ENCODE measurements at places on chromosomes 1 and 21.

DNA sequence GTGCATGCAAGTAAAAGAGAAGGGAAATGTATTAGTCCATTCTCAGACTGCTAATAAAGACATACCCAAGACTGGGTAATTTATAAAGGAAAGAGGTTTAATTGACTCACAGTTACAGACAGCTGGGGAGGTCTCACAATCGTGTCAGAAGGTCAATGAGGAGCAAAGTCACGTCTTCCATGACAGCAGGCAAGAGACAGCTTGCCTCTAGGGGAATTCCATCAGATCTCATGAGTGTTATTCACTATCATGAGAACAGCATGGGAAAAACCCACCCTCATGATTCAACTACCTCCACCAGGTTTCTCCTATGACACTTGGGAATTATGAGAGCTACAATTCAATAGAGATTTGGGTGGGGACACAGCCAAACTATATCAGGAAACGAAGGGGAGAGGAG, 8.1 kb downstream of the KRTAP21-3 start:
- no peak for DNase-seq

DNA sequence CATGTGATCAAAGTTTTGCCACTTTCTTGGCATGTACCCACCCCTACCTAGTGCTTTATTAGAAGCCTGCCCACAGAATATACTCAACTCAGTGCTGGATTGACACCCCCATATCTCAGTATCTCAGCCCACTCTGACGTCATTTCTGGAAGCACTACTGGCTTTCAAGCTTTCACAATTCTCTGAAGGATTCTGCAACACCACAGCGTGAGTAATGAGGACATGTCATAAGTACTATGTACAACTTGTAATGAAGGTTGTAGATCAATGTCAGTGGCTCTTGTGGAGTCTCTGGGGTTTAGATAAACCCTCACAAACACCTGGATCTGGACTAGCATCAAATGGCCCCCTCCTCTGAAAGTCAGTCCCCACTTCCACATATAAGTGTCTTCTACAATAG, 57.2 kb downstream of the TNFSF4 start:
- DNase-seq = no peak

DNA sequence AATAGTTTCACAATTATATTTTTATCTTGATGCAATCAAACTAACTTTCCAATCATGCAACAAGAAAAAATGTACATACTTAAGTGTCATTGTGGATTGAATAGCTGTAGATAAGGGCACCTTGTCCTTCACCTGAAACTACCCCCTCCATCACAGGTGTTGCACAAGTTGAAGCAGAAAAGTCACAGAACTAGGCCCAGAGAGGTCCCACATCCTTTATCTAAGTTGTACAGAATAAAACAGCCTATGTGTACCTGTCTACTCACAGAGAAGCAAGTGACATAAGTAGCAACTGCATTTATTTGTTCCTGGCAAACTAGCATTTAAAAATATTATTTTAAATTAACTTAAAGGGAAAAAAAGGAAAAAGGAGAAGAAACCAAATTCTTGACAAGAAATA, 256.8 kb downstream of the FAF1 start:
- DNase-seq = no peak

DNA sequence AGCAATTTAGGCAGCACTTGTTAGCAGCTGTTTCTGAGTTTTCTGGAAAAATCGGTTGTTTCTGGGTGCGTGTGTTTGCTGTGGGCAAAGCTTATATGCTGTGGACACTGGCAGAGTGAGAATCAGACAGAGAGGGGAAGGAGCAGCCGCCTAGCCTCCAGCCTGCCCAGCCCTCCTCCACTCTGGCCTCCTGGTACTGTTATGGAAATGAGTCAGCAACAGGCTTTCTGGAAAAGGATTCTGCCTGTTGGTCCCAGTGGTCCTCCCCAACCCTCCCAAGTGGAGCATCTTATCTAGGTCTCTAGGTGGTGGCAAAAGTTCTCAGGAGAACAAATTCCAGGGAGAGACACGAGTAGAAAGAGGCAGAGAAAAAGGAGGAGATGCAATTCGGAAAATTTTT, 42.2 kb upstream of the GOLT1A start:
- no peak for DNase-seq

GRCh38 chr21:32612999-32613337, 791 bp upstream of the CFAP298 start:
- no peak for DNase-seq

DNA sequence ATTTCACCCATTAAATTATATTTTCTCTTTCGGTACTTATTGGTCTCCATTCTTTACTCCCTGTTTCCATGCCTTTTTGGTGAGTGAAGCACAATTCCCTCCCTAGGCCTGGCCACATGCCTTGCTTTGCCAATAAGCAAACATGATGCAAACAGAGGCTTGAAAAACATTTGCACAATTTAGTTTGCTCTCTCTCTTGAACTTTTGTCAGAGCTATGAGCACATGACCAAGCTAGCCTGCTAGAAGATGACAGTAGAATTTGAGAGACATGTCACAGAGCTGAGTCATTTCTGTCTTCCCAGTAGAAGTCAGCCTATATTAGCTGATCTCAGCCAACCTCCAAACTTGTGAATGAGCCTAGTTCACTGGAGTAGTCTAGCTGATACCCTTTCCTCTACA, 24.6 kb downstream of the ANGPTL3 start:
- no peak for DNase-seq

GRCh38 chr21:26137379-26138060, 33.0 kb downstream of the APP start:
- DNase-seq = no peak

GRCh38 chr21:43741423-43742096, 22.6 kb downstream of the PDXK start:
- no peak for DNase-seq

DNA sequence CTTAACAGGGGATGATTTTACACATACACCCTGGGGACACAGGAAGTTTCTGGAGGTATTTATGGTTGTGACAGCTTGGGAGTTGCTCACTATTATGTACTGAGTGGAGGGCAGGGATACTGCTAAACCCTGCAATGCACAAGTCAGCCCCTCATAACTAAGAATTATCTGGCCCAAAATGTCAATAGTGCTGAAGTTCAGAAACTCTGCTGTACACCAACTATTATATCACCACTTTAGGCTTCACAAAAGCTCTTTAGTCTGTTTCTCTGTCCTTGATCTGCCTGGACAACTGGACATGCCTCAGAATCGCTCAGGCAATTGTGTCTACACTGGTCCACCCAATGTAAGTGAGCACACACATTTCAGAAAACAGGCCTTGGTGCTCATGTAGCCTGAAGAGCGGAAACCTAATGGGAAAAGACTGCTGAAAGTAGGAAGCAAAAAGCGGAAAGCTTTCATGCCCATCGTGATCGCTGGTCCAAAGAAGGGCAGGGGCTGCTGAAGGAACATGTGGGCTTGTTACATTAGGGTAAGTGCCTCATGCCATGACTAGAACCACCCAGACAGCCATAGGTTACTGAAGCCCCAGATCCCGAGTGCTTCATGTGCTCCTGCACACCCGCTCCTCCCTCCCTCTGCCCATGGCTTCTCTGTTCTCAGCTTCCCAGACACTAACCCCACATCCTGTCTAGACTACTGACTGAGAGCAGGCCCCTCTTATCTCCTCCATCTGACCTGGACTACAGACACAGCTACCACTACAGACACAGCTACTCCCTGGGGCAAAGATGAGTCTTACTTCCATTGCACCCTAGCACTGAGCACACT, 73.5 kb downstream of the LRIG2 start:
- no peak for DNase-seq

- no peak for DNase-seq
Measured at GRCh38 chr1:244860914-244861610, 3.3 kb downstream of the HNRNPU start.

All from stimulated activated CD4-positive, alpha-beta T cell treated with anti-CD3 and anti-CD28 coated beads, Interleukin-4, amount 100 ng/mL, for 48 hours (primary cell).